ENCODE measurements at places on chromosomes 6 and 20.
A peak's percentile ranks its signal among the peaks of the same experiment; 100 is the strongest.

DNA sequence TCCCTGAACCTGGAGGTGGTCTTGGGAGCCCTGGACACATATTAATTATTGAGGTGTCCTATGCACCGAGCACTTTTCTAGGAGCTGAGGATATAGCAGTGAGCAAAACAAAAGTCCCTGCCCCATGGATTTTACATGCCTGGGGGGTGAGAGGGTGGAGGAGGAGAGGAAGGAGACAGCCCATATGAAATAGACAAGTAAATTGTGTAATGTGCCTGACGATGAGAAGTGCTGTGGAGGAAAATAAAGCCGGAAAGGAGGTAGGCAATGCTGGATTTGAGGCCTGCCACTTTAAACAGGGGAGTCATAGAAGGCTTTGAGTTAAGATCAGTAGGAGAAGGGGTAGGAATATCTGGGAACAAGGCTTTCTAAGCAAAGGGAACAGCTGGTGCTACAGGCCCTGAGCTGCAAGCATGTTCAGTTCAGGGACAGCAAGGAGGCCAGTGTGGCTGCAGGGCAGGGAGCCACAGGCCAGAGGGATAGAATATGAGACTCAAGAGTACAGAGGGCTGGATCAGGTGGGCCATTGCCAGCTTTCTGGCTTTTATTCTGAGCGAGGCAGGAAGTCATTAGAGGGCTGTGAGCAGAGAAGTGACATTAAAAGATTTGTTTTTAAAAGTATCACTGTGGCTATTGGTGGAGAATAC, 19.1 kb upstream of the MYLIP start:
- DNase-seq, result peak; percentile 39

GRCh38 chr6:157615420-157615769, 207.7 kb upstream of the SNX9 start:
- no peak for DNase-seq

- DNase-seq, result no peak
These were observed 136.0 kb downstream of the HFE start for GRCh38 chr6:26223228-26223627.

- peak; percentile 45 for DNase-seq
These were observed 25.5 kb downstream of the RWDD2A start for GRCh38 chr6:83218646-83219045.

GRCh38 chr20:47058236-47058635, 163.6 kb downstream of the EYA2 start:
- no peak for DNase-seq

- no peak for DNase-seq
These were observed 60.4 kb downstream of the HAO1 start for GRCh38 chr20:7879883-7880282.

GRCh38 chr6:159148641-159149040, 20.6 kb upstream of the FNDC1 start:
- no peak for DNase-seq

DNA sequence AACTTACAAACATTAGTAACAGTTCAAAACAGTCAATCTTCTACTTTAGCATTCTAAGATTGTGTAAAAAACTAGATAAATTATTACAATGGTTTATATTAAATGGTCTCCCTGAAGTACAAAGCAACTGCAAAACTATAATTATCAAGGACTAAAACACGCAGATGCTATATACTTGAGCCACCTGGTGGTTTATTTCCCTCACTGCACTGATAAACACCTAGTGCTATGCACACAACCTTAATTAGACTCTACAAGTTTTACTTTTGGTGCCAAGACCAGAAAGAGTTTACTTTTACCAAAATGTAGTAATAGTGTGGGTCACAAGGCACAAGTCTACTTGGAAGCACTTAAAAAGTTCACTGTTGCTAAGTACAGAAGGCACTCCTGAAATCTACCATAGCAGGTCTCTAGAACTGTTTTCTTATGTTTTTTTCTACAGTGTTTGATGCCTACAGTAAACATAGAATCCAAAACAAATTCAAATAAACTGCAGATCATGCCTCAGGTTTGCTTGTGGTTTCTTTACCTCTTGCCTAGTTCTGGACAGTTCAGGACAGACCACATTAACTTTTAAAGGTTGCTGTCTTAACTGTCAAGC, 49.2 kb downstream of the GMDS start:
- DNase-seq, result peak; percentile 9

GRCh38 chr6:43699564-43700186, 12.1 kb upstream of the MRPS18A start:
- DNase-seq, result peak; percentile 66

DNA sequence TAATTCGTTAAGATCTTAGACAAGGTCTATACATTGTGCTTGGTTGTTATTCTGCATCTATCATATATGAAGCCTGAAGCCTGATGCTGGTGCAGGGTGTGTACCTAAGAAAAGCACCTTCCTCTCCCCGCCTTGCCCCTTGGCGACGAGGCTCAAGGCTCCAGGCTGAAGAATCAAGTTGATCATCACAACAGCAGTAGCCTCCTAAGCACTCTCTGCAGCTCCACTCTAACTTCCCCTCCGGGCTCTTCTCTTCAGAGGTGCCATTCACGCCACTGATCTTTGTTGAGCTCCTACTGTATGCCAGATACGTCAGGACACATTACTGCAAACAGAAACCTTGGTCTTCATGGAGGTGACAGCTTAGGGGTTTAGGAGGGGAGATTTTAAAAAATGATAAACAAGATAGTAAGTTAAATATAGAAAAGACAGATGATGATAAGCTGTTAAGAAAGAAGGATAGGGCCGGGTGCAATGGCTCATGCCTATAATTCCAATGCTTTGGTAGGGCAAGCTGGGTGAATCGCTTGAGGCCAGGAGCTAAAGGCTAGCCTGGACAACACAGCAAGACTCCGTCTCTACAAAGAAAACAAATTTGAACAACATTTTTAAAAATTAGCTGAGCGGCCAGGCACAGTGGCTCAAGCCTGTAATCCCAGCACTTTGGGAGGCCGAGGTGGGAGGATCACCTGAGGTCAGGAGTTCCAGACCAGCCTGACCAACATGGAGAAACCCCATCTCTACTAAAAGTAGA, 38.4 kb upstream of the ZNF217 start:
- no peak for DNase-seq

DNA sequence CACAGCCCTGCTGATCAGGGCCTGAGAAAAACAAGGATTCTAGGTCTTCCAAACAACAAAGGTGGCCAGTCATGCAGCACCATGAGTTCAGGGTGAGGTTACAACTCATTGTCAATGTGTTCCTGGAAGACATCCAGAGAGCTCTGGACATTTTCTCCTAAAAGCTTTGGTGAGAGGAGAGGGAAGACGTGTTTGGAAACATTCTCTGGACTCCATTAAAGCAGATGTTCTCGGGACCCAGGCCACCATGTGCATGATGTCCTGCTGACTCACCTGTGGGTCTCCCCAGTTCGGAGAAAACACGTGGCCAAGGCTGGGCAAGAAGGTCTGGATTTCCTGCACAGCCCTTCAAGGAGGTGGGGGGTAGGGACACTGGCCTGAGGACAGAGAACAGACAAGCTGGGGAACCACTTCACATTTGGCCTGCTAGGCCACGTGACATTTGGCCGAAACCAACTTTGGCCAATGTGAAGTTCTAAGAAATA, 61.6 kb downstream of the KCNB1 start:
- no peak for DNase-seq

DNA sequence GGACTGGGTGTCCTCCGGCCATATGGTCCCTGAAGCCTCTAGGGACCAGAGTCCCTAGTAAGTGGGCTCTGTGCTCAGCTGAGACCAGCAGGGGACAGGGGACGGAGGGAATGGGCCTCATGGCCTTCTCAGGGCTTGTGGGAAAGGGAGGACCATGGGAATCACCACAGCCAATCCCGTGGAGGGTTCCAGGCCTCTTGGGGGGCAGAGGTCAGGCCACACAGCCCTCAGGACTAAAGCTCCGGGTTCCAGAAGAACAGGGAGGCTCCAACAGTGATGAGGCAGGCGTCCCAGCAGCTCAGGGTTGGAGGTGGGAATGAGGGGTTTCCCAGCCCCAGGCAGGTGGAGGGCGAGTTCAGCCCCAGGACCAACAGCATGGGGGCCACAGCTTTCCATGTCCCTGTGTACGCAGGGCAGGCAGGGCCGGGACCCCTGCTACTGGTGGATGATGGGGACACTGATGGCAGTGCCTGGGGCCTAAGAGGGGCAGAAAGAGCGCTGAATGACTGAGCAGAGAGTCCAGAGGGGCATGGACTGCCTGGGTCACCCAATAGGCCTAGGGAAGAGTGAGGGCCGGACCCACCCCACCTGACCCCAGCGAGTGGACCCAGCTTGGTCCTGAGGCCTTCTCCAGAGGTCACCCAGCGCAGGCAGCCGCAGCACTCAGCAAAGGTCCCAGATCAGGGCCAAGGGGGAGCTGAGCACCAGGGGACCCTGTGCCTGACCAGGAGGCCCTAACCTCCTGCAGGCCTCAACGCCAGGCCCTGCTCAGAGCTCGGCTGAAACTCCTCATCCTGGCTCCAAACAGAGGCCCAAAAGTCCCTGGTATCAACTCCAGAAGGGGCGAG, 8.8 kb downstream of the MYL9 start:
- DNase-seq, result no peak

GRCh38 chr6:137690034-137690433, 177.0 kb upstream of the TNFAIP3 start:
- no peak for DNase-seq

- no peak for DNase-seq
These were observed 13.1 kb upstream of the SAYSD1 start for GRCh38 chr6:39128106-39128505.

DNA sequence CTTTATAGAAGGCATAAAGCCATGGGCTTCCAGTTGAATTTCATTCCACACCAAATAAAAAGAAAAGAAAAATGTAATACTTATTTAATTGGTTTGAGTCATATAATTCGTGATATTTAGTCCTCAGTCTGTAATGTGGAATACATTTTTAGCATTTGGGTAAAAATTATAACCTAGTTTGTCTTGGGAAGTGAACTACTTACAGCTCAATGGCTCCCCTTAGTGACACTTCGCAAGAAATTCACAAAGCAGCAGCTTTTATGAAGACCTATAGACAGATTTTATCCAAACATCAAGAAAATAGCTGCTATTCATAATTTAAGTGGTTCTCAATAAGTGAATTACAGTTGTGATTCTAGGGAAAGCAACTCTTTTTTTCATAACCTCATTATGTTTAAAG, 72.1 kb downstream of the RSPO3 start:
- DNase-seq, result no peak

DNA sequence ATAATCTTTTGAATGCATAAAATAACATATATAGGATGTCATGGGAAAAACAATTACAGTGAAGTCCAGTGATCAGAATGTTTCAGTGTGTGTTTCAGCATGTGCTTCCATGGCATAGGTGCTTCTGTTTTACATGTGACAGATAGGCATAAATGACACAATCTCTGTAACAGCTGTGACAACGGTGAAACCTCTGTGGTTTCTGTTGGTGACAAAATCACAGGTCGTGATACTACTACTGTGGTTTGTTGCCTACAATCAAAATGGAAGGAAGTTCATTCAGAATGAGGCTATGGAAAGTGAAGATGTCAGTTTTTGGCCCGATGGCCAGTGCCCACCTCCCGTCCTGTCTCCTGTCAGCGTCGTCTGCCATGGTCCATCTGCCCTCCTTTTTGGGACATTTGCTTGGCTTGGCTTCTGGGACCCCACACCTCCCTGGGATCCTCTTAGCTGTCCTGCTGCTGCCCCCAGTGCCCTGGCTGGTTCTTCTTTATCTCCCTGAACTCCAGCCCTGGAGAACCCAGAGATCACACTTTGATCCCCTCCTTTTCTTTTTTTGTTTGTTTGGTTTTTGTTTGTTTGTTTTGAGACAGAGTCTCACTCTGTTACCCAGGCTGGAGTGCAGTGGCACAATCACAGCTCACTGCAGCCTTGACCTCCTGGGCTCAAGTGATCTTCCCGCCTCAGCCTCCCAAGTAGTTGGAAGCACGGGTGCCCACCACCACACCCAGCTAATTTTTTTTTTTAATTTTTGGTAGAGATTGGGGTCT, 79.3 kb upstream of the NAA20 start:
- DNase-seq, result no peak

- peak; percentile 71 for DNase-seq
These were observed 14.3 kb upstream of the PTCRA start for GRCh38 chr6:42901538-42901957.

- DNase-seq, result no peak
These were observed 25.4 kb upstream of the MAP3K7 start for GRCh38 chr6:90612313-90612680.

DNA sequence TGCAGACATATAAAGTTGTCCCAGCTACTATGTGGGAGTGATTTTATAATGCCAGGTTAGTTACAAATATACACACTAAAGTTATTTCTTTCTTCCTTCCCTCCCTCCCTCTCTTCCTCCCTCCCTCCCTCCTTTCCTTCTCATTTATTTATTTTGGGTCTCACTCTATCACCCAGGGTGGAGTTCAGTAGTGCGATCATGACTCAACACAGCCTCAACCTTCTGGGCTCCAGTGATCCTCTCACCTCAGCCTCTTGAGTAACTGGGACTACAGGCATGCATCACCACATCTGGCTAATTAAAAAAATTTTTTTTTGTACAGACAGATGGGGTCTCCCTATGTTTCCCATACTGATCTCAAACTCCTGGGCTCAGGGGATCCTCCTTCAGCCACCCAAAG, 59.2 kb downstream of the PHF20 start:
- DNase-seq, result no peak

GRCh38 chr6:46324706-46325105, 153.9 kb upstream of the ENPP5 start:
- DNase-seq, result no peak

- DNase-seq, result no peak
These were observed 2.0 kb downstream of the LST1 start for GRCh38 chr6:31587791-31588777.

GRCh38 chr6:116881236-116881635, 4.2 kb downstream of the RFX6 start:
- DNase-seq, result no peak

DNA sequence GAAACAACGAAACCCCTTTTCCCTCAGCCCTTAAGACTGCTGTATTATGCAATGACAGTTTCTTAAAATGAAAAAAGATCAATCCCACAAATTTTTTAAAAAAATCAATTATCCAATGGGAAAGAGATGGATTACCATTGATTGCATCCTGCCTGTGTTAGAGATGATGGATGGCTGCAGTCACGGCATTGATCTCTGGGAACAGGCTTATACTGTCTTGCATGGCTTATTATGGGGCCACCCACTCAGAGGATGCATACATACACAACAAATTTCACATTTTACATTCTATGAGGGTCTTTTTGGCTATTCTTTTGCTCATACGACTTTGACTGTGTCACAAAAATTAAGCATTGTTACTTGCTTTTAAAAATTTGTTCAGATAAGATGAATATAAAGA, 724.3 kb downstream of the HDGFL1 start:
- DNase-seq, result no peak

DNA sequence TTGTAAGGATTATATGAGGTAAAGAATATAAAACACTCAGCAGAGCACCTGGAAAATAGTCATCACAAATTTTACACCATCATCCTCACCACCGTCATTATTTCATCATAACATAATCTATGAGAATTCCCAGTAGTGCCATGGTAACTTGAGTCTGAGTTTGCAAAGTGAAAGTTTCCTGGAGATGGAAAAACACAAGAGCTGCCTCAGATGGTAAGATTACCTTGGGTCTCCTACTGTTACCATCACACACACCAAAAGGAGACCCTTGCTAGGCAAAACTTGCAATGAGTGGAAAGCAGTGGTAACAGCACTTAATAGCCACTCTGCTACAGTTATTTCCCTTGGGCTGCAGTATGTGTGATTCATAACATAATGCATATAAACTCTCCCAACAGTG, 589.8 kb downstream of the RNF144B start:
- no peak for DNase-seq
